ENCODE measurements at places on chromosomes 3 and 15.

DNA sequence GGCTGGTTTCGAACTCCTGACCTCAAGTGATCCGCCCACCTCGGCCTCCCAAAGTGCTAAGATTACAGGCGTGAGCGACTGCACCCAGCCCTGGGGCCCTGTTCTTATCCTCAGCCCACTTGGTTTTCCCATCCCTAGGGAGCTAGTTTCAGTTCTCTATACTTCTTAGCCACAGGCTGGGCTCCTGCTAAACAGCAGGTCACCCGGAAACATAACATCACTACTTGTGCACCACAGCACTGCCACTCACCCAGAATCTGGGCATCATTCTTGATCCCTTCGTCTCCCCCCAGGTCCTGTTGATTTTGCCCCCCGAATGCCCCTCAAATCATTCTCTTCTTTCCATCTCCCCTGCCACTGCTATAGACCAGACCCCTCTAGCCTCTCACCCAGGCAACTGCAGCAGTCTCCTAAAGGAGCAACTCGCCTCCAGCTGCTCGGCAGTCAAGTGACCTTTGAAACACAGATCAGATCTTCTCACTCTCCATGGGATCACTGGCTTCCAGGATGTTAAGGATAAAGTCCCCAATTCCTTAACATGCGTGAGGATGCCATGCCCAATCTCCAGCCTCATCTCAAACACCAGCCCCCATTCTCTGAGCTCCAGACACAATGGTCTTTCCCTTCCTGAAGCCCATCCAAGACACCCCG, 5.6 kb upstream of the AP3S2 start:
- DNase-seq, result no peak

DNA sequence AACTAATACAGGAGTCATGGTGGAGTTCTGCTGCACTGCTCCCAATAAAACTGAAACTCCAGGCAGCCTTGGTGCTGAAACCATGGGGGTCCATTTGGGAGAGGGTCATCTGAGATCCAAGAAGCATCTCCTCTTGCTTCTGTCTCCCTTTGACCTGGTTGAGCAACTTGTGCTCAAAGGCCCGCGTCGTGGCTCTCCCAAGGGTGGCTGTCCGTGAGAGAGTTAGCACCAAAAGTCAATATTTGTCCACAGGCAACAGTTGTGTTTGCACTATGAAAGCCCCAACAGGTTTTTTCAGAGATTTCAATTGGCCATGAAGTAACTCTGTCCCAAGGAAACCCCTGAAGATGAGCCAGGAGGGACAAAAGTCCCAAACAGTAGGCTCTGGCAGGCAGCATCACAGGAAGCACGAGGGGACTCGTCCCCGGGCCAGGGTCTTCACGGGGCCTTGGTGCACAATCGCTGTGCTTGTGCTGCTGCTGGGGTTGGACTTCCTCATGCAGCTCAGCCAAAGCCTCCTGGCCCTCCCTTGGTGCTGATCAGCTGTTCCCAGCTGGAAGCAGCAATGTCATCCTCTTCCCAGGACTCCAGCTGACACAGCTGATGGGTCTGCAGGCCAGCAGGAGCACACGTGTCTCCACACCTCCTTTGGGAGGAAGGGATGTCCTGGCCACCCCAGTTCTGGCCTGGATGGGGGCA, 39.4 kb upstream of the WNT5A start:
- DNase-seq, result no peak

DNA sequence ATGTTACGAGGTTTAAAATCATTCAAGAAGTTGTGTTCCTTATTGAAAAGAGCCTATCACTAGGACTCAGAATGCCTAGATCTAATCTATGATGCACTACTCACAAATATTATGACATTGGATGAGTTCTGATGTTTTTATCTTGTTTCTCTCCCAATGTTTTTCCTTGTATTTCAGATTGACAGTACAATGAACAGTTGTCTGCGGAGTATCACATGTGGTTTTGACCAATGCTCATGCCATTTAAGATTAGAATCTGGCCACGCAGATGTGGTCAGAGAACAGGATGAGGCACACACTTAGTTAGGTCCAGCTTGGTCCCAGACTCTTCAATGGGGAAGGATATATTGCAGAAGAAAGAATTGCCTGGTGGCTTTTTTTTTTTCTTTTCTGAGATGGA, 25.6 kb upstream of the CCDC50 start:
- DNase-seq, result no peak

DNA sequence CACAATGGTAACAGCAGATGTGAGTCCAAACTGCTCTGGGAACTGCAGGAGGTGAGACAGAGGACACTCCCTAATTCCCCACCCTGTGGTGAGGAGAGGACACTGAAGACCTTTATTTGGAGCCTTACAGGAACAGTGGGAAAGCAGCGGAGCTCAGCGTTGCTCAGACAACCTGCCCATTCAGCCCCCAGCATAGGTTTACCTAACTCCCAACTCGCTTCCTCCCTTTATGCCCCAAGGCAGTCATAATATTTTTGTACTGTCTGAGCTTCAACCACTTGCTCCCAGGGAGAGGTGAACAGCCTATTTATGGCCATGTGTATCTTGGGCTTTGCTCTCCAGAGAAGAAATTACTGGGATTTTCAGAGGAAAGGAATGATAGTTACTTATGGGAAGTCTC, 34.1 kb downstream of the SHC4 start:
- DNase-seq, result no peak

- DNase-seq, result no peak
These were observed 56.8 kb downstream of the LRRFIP2 start for GRCh38 chr3:37117548-37117947.

DNA sequence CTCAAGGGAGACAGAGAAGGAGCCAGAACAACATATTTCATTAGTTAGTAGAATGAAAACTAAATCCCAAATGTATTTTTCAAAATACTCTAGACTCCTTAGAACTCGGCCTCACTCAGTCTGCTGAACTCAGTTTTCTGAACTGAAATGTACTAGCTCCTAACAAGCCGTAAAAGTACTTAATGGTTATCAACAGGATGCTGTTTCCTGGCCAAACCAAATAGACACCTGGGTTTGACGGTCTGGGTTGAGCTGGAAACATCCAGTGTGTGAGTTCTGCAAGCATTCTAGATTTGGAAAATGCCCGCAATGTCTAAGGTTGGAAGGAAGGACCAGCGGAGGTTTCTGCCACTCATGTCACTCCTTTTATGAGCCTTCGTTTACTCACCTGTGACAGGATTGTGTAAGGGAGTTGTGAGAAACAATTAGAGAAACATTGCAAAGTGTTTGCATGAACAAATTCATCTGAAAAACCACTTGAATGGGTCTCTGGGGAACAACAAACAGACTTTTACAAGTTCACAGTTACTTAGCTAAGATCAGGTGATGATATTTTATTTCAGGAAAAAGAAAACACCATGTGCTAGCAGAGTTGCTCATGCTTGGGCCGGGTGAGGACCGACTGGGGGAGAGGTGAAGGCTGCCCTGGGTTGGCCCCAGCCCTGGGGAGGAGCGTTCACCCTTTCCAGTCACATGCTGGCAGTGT, 151.0 kb downstream of the ALDH1A2 start:
- peak; percentile 17 for DNase-seq

DNA sequence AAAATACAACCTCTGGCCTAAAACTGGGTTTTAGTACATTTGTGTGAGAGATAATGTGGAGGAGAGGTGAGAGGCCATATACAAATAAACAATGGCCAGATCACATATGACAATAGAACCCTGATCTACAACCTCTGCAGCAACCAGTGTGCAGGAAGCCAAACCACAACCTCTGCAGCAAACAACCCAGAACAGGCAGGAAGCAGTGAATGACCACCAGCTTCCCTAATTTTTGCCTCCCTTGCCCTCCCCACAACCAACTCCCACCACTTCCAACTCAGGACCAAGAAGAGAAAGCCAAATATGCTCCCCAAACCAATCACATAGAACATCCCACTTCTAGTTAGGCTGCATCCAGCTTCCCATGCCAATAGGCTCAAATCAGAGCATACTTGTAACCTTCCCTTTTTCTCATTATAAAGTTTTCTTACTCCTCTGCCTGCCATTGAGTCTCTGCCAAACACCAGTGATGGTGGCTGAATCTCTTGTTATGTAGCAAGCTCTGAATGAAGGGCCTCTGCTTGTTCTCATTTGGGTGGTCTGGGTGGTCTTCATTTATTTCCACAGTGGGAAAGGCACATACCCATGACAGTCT, 102.6 kb upstream of the GAP43 start:
- no peak for DNase-seq

GRCh38 chr3:183498634-183499033, 56.9 kb downstream of the KLHL6 start:
- DNase-seq, result no peak

DNA sequence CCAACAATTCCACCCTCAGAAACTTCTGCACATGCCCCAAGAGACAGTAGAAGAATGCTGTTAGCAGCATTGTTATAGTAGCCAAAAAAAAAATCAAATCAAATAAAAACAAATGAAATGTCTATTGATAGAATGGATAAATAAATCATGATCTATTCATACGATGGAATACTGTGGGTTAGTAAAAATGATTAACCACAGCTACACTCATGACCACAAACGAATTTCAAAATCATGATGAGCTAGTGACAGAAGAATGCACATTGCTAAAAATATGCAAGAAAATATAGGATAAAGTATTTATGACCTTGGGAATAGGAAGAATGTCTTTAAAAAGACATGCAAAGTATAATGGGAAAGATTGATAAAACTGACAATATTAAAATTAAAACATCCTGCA, 57.5 kb upstream of the ACAN start:
- DNase-seq, result no peak

DNA sequence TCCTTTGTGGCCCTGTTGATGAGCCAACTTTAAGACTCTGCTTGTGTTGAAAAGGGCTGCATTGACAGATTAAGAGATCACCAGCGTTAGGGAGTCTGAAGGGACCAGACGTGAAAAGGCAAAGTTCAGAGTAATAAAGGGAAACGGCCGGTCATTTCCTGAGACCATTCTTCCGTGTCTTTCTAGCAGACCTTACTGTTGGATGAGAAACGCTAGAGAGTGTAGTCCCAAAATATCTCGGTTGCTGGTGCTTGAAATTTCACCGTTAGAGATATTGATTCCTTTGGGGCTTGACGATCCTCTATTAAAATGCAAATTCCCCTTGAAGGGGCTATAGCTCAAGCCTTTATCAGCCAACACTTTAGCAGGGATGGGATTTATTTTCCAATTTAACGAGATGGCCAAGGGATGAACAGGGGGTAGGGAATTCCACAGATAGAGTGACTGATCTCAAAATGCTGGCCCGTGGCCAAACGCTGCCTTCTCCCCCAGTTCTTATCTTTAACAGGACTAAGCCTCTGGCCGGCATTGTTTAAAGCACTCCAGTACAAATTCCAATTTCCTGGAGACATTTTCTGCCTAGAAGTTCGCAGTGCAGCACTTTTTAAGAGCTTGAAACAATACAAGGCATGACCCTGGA, 250.4 kb downstream of the TJP1 start:
- peak; percentile 36 for DNase-seq

- DNase-seq, result no peak
These were observed 43.1 kb upstream of the TIPARP start for GRCh38 chr3:156631323-156631722.

- no peak for DNase-seq
These were observed 16.9 kb upstream of the FSIP1 start for GRCh38 chr15:39799552-39800011.

DNA sequence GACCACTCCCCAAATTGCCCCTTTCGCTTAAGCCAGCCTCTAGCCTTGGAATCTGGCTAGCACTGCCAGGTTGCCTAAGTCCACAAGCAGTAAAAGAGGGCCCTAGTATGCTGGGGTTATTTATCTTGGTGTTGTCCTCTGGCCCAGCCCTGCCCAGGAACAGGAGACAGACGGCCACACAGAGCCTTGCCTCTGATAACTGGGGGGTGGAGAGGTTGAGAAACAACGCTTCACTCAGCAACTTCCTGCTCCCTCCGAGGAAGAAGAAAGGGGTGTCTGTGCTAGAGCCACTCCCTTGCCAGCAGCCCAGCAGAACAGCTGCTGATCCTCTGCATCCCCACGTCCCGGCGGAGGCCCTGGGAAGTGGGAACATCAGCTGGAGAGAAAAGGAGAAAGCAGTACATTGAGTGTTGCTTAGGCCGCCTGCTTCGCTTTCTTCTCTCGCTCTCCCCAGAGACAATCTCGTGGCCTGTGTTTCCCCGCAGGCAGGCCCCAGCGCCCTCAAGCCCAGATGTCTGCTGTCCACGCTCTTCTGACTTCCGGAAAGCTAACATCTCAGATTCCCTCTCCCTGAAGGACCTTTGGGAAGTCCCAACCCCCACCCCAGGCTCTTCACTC, 22.6 kb upstream of the C3orf70 start:
- peak; percentile 39 for DNase-seq

DNA sequence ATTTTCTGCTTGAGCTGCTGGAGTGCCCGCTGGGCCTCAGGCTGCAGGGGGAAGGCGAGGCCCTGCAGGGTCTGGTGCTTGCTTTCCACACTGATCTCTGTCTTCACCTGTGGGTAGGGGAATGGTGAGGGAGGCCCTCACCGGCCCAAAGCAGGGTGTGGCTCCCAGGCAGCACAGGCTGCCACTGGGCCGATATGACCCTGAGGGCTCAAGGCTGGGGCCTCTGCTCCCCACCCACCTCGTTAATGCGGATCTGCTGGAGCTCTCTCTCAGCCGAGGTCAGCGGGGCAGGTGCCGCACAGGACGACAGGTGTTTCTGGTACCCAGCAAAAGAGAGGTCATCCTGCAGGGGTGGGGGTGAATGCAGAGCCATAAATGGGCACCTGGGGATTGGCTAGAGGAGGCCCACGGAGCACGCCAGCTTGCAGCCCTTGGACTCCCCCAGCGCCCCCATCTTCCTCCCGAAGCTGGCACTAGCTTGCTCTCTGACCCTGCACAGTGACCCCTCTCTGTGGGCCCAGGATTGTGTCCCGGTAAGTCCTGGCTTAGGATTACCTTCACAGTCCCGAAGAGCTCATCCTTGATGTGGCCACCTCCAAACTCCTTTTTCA, 5.5 kb upstream of the TLR9 start:
- DNase-seq, result no peak

GRCh38 chr3:171028779-171029232, 2.3 kb upstream of the SLC2A2 start:
- DNase-seq, result no peak

GRCh38 chr15:97995881-97996603, 35.5 kb downstream of the ARRDC4 start:
- DNase-seq, result peak; percentile 62

- no peak for DNase-seq
These were observed 184.5 kb upstream of the ANKRD28 start for GRCh38 chr3:15982243-15982642.

- DNase-seq, result peak; percentile 76
These were observed 48.4 kb downstream of the CHAC1 start for GRCh38 chr15:41001524-41002214.

GRCh38 chr3:142009029-142009428, 132.6 kb downstream of the ATP1B3 start:
- no peak for DNase-seq

- no peak for DNase-seq
These were observed 19.5 kb downstream of the ACVR2B start for GRCh38 chr3:38473229-38473628.

- DNase-seq, result no peak
These were observed 66.5 kb downstream of the IGSF11 start for GRCh38 chr3:118968111-118968510.

GRCh38 chr3:22893644-22894325, 309.3 kb upstream of the UBE2E2 start:
- DNase-seq, result no peak

GRCh38 chr3:194598771-194599557, 34.3 kb downstream of the TMEM44 start:
- no peak for DNase-seq

- no peak for DNase-seq
These were observed 14.0 kb upstream of the ZCWPW2 start for GRCh38 chr3:28334552-28334951.

All from HT-29 (cell line).